ENCODE measurements at places on chromosomes 6 and 20. TPM values are rescaled to one million over a fixed set of nuclear protein-coding genes. Genes with fewer than 3 reads are reported as not detected.

RAB44 gene
- total RNA-seq = not detected

DSP gene
- 2.5 TPM for total RNA-seq

SLC17A3 gene
- not detected for total RNA-seq

DYNLT2 gene
- 4.1 TPM for total RNA-seq

ABHD16B gene
- not detected for total RNA-seq

ATG5 gene
- total RNA-seq = 65.1 TPM

TCP1 gene
- total RNA-seq = 270 TPM

SLC44A4 gene
- total RNA-seq = not detected

ALDH5A1 gene
- 13.5 TPM for total RNA-seq

POM121L2 gene
- not detected for total RNA-seq

OLIG3 gene
- not detected for total RNA-seq

OPRL1 gene
- total RNA-seq = 11.0 TPM

DLK2 gene
- total RNA-seq = 8.5 TPM

ROS1 gene
- total RNA-seq = not detected

DSE gene
- total RNA-seq = 38.2 TPM

RIPPLY2 gene
- total RNA-seq = 11.3 TPM

EYA4 gene
- total RNA-seq = 0.94 TPM

SLC13A3 gene
- total RNA-seq = 13.1 TPM

ZSCAN31 gene
- 16.0 TPM for total RNA-seq

All from parietal lobe (tissue), 2 donors.